Stimulated activated CD4-positive, alpha-beta T cell treated with anti-CD3 and anti-CD28 coated beads, Interleukin-2, amount 100 ng/mL, for 4 hours (primary cell): ENCODE measurements at places on chromosomes 16 and 17.
A peak's percentile ranks its signal among the peaks of the same experiment; 100 is the strongest.

DNA sequence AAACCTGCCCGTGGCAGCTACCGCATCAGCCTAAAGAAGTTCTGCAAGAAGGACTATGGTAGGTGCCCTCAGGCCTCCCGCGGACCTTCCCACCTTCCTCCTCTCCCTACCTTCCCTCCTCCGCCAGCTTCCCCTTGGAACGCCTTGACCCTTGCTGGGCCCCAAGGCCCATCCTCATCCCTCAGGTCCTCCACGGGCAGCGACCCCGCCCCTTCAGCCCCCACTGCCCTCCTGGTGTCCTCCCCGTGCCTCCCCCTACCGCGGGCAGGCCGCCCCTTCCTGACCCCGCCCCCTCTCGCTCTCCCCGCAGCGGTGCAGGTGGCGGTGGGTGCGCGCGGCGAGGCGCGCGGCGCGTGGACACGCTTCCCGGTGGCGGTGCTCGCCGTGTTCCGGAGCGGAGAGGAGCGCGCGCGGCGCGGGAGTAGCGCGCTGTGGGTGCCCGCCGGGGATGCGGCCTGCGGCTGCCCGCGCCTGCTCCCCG is 1.4 kb upstream of the TBC1D24 start:
- DNase-seq = peak; percentile 12

DNA sequence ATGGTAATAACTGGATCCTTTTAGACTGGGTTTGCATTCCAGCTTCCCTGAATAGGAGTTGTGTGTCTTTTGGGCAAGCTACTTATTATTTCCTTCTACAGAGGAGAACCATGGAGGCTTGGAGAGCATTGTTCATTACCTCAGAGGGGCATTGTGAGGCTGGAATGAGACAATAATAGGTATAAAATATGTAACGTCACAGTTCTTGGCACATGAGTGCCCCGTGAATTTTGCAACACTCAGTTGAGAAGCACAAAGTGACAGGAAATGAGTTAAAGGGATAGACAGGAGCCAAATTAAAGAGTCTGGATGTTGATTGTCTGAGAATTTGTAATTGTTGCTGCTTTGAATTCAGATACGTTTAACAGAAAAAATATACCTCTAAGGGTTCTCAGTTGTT is 92.2 kb downstream of the CDH8 start:
- DNase-seq = no peak

DNA sequence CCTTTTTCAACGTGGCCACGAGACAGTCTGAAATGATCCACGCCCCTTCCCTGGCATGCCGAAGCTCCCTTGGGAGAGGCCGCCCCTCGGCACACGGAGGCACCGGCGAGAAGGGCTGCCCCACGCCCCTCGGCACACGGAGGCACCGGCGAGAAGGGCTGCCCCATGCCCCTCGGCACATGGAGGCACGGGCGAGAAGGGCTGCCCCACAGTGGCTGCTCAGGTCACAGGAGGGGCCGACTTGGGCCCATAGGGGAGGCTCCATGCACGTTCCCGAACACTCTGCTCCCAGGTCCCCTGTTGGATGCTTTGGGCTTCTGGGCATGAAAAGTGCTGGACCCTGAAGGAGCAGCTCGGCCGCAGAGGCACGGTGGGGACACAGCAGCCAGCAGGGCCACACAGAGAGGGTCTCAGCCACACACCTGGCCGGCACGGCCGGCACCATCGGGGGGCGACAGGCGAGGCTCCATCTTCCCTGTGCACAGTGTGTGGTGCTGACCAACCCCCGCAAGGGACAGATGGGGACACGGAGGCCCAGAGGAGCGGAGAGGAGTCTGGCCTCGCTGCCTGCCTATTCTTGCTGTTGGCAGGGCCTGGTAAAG is 42.8 kb downstream of the CBFA2T3 start:
- DNase-seq = no peak

DNA sequence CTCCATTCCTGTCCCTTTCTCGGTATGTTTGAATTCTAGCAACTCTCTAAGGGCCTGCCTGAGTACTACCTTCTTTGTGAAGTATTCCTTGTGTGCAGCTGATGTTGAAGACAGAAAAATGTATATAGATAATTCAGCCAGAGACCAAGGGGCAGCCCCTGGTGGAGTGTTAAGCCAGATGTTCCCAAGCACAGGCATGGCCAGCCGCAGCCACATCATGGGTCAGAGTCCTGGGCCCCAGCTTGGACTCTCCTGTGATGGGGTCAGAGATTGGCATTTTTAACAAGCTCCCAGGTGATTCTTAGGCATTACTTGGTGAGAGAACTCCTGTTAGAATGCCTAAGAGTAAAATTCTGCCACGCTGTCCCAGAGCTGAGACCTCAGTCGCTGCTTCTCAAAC is 100.8 kb downstream of the IRF8 start:
- no peak for DNase-seq

DNA sequence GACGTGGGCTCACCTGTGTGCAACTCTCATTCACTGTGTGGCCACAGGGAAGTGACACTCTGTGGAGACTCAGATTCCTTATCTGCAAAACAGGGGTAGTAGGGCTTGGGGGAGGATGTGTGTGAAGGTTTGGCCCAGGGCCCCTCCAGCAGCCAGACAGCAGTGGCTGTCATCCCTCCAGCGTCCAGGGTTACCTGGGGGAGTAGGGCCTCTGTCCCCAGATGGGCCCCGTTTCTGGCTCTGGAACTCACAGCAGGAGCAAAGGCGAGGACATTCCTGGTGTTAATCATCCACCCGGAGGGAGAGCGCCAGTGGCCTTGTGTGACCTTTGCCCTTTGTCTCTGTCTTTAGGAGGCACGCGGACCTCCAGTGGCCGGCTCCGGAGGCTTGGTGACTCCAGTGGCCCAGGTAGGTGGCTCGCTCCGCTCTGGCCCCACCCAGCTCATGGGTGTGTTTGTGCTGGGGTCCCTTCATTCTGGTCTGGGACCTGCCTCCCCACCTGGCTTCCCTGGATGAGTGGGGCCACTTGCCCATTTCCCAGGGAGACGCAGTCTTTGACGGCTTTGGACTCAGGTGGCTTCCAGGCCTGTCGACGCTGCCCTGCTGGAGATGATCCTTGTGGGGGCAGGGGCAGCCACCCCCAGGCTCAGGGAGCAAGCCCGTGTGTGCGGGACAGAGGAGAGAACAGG is 166.2 kb downstream of the SEC14L1 start:
- DNase-seq = no peak

- DNase-seq = no peak
Observed at GRCh38 chr16:9399573-9399972, 308.1 kb downstream of the HAPSTR1 start.

GRCh38 chr16:56343661-56344517 is 81.5 kb downstream of the AMFR start:
- no peak for DNase-seq

DNA sequence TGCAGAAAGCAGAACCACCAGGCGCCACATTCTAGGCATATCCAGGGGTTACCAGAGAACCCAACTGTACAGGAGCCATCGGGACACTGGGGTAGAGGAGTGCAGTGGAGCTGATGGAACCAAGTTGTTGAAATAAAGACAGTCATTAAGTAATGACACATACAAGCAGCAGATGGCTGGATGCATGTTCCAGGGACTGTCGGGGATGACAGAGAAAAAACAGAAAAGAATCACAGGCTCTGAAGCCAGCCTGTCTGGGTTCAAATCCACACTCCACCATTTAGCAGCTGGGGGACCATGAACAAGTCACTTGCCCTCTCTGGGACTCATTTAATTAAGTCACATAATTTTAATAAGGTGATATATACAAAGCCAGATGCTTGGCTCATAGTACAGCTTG is 117.1 kb downstream of the ZNF423 start:
- DNase-seq = no peak

GRCh38 chr17:17545031-17545820 is 46.3 kb downstream of the PEMT start:
- no peak for DNase-seq

GRCh38 chr17:63035695-63036094 is 69.7 kb downstream of the TANC2 start:
- DNase-seq = no peak

DNA sequence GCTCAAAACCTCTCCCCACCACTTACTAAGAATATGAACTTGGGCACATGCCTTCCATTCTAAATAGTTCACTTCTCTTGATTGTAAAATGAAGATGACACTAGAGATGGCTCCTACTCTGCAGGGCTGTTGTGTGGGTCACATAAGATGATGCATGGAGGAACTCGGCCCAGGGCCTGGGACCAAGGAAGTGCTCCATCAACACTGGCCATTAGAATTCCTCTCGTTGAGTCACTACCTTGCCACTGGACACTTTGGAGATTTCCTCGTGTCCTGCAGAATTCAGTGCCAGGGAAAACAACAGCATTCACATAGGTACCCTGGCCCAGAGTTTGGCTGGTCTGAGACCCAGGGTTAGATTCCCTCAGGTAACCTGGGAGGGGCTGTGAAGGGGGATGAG is 18.6 kb downstream of the HNF1B start:
- DNase-seq = no peak

GRCh38 chr16:3575491-3575890 is 1.7 kb downstream of the NLRC3 start:
- DNase-seq = no peak

GRCh38 chr17:34374457-34374856 is 11.4 kb upstream of the CCL1 start:
- no peak for DNase-seq

DNA sequence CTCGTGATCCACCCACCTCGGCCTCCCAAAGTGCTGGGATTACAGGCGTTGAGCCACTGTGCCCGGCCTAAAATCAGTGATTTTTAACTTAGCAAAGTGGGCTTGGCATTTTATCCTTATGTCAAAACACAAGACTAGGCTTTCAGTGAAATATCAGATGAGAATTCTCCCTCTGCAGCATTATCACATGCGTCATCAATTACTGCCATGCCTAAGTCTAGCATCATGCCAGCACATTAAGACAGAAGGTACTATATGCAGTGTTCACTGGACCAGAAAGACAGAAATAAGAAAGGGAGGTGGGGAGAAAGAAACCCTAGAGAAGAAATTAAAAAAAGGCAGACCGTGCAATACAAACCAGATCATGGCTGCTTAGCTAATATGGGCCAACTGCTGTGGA is 29.8 kb downstream of the GPATCH8 start:
- no peak for DNase-seq

DNA sequence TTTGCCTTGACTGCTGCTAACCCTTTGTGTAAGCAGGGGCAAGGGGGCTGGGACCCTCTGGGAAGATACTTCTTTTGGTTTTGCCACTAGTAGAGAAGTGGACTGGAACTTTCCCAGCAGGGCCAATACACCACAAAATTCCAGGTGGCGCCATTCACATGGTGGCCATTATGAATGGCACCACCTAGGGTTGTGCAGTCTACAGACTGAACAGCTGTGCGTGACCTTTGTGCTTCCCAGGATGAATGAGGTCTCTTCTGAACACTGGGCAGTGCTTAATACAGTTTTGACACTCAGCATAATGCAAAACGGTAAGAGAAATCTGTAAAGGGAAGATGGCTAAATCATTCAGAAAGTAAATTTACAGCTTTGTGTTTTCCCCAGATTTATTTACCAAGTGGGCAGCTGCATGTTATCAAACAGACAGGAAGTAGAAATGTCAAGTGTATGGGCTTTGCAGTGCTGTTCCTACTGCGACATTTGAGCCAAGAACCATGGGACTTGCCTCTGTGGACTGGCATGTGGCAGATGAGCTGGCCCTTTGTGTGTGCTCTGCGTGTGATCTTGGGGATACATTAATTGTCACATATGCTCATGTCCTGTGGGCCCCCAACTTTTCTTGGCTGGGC is 9.2 kb downstream of the SYT17 start:
- DNase-seq = no peak

GRCh38 chr16:11025120-11025531 is 80.8 kb downstream of the CLEC16A start:
- DNase-seq = no peak

GRCh38 chr16:66652661-66653360 is 43.7 kb downstream of the CMTM4 start:
- DNase-seq = no peak

DNA sequence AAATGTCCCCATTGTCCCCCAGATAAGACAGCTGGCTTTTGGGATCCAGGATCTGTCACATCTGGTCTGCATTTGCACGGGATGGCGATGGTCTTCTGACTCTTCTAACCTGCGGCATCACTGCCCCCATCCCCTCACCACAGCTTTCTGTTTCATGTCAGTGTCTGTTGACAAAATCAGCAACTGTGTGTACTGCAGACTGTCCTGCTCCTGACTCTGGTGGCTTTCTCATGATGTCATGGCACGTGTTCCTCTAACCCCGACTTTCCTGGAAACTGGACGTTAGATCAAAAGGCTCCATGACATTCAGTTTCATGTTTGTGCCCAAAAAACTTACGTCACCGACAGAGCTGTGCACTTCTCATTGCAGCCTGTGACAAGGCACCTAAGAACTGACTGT is 30.1 kb upstream of the CPNE2 start:
- DNase-seq = no peak

- DNase-seq = no peak
Observed at GRCh38 chr16:66374176-66374575, 7.7 kb downstream of the CDH5 start.

GRCh38 chr17:15303851-15304250 is 37.5 kb downstream of the TEKT3 start:
- no peak for DNase-seq

- DNase-seq = no peak
Observed at GRCh38 chr17:9824094-9824493, 1.6 kb upstream of the GLP2R start.

GRCh38 chr17:55299890-55300289 is 35.1 kb downstream of the HLF start:
- no peak for DNase-seq

- DNase-seq = no peak
Observed at GRCh38 chr16:88489163-88489741, 36.2 kb downstream of the ZFPM1 start.

DNA sequence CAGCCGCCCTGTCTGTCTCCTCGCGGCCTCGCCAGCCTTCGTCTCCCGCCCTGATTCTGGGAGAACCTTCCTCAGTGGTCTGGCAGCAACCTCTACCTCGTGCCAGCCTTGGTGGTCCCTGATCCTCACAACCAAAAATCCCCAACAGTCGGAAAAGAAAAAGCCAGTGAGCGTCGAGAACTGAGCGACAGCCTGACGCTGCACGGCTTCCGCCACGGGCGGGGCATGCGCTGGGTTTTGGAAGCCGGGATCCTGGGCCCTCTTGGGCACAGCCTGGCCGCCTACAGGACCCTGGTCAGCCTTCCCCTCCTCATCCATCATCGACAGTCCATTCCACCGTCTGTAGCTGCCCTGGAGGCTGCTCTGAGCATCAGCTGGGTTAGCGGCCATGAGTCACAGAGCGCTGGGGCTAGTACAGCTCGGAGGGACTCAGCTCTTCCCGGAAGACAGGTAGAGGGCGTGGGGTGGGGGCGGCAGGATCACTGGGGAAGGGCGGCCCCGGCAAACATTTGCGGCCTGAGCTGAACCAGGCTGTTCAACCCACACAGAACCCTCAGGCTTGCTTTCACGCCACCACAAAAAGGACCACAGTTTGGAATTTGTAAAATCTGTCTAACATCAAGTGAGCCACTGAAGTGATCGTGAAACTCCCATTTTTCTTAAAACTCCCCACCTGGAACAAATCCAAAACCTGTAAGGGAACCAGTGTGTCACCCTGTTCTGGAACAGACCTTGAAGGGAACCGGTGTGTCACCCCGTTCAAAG is 55.4 kb upstream of the DOC2B start:
- no peak for DNase-seq

- DNase-seq = no peak
Observed at GRCh38 chr16:80120899-80121521, 419.8 kb upstream of the DYNLRB2 start.

- DNase-seq = no peak
Observed at GRCh38 chr16:53695070-53695469, 8.6 kb downstream of the RPGRIP1L start.

GRCh38 chr17:59796138-59796537 is 88.7 kb downstream of the VMP1 start:
- no peak for DNase-seq
